CD4-positive, alpha-beta T cell treated with Interleukin-15 for 4 hours (primary cell): ENCODE measurements at places on chromosomes 12 and 14.

DNA sequence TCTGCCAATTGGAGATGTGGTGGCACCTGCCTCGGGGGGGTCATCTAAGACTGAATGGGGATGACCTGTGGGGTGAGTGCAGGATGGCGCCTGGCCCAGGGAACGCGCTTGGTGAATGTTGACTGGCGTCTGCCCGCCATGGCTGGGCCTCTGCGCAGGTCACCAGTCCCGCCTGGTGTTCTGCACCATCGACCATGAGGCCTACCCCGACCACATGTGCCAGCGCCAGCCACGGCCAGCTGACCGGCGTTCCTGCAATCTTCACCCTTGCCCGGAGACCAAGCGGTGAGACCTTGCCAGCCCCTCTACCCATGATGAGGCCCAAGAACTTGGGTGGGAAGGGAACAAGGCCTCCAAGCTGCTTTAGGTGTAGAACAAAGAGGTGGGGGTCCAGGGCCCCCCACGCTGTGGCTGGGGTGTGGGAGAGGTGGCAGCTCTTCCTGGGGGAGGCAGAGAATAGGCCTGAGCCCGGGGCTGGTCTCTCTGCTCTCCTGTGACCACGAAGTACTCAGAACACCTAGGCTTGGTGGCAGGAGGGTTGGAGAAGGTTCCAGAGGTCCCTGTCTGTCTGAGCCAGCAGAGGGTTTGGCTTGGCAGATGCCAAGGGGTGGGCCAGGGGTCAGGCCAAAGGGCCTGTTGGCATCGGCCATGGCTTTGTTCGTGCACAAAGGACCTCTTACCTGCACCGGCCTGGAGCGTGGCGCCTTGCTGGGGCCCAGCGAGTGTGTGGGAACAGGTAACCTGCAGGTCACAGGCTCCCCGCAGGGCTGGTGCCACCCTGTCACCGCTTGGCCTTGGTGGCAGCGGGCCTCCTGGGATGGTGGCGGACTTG is 15.4 kb downstream of the PAPLN start:
- DNase-seq = no peak

DNA sequence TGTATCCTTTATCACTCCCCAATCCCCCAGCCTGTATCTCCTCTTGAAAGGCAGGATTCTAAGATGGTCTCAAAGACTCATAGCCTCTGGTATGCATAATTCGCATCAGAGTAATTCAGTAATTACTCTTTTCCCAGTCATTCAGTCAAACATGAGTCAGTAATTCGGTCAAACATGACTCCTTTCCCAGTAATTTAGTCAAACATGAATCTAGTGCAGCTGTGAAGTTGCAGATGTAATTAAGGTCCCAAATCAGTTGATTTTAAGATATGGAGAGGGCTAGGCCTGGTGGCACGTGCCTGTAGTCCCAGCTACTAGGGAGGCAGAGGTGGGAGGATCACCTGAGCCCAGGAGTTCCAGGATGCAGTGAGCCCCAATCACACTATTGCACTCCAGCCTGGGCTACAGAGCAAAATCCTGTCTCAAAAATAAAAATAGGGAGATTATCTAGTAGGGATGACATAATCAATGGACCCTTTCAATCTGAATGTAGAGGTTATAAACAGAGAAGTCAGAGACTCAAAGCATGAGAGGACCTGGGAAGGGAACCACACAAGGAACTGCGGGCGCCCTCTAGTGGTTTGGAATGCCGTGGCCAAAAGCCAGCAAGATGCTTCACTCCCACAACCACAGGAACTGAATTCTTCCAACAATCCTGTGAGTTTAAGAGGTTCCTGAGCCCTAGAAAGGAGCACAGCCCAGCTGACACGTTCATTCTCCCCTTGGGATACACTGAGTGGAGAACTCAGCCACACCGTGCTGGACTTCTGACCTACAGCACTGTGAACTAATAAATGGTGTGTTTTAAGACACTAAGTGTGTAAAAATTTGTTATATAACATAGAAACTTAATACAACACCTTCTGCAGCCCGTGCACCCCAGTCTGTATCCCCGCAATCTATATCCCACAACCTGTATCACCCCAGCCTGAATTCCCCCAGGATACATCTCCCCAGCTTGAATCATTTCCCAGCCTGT is 14.3 kb upstream of the ARMH4 start:
- DNase-seq = peak; percentile 71

DNA sequence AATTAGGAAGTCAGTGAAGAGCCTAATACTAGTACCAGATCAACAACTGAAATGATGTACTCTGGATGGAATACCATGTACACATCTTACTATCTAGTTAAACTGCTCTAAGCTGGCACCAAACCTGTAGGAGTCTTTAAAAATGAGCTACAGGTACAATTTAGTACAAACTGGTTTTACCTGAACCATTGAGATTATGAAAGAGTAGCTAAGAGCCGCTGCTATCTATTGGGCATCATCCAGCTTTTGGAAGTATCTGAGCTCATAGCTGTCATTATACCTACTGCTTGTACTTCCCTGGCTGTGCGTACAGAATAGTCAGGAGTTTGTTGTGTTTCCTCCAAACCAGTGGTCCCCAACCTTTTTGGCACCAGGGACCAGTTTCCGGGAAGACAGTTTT is 12.4 kb downstream of the TBC1D30 start:
- DNase-seq = no peak

DNA sequence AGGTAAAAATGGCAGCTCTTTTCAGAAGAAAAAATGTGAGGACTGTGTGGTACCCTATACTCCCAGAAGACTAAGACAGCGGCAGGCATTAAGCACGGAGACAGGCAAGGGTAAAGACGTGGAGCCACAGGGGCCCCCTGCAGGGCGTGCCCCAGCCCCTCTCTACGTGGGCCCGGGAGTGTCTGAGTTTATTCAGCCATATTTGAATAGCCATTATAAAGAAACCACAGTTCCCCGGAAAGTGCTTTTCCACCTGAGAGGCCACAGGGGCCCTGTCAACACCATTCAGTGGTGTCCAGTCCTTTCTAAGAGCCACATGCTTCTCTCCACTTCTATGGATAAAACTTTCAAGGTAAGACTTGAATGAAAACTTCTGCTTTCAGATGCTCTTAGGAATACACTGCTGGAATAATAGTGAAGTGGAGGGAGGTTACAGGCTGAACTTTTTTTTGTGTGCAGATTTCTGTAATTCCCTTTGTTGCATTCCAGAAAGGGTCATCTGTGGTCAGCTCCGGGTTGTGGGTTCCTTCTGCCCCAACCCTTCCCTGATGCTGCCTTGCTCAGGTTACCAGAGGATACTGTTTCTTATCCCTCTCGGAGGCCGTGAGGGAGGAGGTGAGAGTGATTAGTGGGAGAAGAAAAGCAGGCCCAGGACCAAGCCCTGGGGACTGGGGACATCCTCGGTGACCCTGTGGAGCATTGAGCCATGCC is 58.4 kb downstream of the SLC25A47 start:
- no peak for DNase-seq

DNA sequence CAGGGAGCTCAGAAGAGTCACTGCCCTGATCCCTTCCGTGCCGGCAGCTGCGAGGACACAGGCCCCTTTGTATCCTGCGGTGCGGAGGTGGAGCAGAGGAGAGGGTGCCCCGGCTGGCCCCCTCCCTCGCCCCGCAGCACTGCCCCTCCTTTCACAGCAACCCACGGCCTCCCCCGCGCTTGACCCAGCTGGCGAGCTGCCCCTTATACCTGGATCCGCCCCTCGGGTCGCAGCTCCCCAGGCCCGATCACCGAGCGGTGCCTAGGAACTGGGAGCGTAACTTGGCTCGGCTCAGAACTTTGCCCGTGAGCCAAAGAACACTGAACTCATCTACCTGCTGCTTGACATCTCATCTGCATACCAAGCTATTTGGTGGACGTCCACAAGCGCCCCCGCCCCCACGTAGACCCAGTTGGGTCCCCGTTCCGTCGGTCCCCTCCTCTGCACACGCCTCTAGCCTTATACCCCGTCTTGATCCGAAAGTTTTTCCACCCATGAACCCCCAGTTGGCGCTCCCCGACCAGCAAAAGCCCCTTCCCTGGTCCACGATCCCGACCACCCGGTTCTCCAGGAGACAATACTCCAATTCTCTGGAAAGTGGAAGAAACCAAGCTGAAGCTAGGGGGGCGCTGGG is 697 bp upstream of the DNAJC14 start:
- DNase-seq = peak; percentile 18

DNA sequence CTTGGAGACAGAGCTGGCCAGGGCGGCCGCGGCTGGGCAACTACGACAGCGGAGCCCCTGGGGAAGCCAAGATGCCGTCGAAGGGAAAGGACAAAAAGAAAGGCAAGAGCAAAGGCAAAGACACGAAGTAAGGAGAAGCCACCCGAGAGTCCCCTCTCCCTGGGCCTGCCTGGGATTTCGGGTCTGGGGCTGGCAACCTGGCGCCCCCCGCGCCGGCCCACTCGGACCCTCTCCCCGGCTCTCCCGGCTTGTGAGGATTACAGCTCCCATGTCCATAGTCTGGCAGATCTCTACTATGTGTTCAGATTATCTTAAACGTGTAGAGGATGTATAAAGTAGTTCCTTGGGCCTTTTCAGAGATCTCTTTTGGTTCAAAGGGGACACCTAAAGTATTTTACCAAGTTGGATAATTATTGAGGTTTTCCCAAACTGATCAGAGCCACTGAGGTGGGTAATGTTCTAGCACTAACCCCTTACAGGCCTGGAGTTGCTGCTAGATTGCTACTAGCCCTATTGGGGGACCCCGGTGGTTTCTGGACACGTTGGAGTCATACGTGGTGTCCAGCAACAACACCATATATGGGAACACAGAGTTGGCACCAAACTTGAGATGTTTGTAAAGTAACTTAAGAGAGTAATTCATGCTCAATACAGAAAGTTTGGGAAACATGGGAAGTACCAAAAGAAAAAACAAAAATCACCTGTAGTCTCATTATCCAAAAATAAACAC is 424 bp downstream of the BBOF1 start:
- DNase-seq = no peak
